ENCODE measurements at places on chromosomes 6 and 20.

DNA sequence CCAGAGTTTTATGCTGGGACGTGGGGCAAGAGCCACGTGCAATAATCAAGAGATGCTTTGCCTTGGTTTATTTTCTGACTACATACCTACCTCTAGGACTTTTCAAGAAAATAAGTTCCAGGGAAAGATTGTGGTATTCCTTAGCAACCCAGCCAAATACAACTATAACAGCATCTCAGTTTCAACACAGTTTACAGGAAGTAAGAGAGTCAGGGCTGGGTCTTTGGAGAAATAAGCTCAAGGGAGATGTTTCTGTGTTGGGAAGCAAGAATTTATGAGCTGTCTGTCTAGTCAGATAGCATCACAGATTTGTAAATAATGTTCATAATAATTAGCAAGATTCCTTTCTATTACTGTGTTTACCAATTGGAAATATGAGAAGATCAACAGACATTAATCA is 35.1 kb downstream of the MAP3K5 start:
- DNase-seq = no peak

DNA sequence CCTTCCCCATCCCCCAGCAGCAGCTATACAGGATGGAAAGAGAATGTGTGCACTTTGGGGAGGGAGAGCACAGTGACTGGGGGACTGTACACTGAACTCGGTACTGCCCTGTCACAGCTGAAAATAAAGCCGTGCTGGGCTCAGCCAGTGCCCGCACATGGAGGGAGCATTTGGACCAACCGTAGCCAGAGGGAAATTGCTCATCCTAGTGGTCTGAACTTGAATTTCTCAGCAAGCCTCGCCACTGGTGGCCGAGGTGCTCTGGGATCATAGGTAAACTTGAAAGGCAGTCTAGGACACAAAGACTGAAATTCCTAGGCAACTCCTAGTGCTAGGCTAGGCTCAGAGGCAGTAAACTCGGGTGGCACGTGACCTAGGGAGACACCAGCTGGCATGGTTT is 61.0 kb downstream of the DZANK1 start:
- DNase-seq = no peak

- no peak for DNase-seq
Measured at GRCh38 chr6:147972448-147972847, 370.2 kb upstream of the SASH1 start.

DNA sequence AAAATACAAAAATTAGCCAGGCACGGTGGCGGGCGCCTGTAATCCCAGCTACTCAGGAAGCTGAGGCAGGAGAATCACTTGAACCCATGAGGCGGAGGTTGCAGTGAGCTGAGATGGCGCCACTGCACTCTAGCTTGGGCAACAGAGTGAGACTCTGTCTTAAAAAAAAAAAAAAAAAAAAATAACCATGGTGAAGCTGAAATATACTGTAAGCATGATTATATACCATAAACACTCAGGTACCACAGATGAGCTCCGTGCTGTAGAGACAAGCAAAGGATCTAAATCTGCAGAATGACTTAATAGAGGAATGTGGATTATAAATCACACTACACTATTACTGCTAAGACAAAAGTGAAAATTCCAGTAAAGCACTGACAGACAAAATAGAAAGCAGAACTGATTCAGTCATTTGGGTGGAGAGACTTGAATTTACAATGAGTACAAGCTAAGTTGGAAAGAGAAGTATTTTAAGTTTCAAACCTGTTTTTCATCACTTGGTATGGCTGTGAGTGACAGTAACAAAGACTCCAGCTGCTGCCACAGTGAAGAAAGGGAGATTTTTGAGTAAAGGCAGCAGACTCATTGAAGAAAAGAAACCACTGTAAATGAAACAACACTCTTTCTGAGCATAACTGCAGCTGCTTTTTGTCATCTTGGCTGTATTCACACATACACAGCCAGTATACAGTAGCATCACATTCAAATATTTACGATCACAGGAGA is 322.1 kb downstream of the RNGTT start:
- no peak for DNase-seq

DNA sequence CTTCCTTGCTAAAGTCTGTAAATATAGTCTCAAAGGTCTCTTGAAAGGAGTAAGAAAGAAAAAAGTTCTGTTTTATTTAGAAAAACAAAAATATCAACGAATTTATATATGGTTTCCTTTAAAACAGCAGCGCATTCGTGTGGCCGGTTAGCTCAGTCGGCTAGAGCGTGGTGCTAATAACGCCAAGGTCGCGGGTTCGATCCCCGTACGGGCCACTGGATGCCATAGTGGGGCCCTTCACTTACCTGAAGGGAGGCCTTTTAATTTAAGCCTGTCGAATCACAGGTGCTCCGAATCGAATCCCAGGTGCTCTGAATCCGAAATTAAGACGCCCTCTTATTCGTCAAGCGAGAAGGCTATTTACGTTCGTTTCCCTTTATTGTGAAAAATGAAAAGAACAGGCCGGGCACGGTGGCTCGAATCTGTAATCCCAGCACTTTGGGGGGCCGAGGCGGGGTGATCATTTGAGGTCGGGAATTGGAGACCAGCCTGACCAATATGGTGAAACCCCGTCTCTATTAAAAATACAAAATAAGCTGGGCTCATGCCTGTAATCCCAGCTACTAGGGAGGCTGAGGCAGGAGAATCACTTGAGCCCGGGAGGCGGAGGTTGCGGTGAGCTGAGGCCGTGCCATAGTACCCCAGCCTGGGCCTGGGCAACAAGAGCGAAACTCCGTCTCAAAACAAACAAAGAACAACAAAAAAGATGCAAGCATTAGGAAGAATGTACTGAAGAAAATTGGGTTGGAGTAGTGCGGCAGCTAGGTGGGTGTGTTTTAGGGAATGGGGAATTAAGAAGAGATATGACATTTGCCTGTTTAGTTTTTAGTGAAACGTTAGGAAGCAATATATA is 195.8 kb upstream of the ZNF184 start:
- DNase-seq = no peak
